ENCODE measurements at places on chromosomes 16 and 17.

- DNase-seq = no peak
Observed at GRCh38 chr17:16980061-16980460, 8.1 kb upstream of the TNFRSF13B start.

DNA sequence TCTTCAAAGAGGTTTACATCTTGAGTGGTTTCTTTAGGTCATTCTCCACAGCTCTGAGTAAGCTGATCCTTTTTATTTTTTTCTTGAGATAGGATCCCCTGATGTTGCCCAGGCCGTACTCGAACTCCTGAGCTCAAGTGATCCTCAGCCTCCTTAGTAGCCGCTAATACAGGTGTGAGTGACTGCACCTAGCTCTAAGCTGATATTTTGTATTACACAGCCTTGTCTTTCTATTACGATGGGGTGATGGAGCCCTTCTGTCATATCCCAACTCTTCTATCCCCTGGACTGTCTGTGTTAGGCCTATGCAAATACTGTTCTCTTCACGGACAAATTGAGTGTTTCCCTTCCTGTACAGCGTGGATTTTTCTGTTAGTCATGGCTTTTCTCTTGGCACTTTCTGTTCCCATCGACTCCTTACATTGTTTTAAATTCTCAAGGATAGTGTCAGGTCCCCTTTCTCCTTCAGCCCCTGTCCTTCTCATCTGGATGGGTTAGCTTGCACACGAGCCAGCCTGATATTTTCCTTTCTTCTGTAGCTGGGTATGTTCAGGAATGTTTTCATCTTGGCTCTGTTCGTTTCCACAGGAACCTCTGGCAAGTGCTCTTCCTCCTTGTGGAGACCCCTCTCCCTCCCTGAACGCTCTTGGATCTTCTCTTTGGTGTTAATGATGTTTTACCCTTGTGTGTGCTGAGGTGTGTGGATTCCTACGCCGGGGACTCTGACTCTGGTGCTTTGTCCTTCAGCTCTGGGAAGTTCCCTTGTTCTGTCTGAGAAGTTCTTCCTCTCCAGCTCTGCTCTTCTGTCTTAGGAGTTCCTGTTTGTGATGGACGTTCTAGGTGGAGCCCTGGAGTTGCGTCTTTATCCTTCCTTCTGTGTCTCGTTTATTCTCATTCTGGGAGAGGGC is 2.3 kb downstream of the BANP start:
- DNase-seq = no peak

- DNase-seq = no peak
Observed at GRCh38 chr16:84828322-84828721, 8.5 kb downstream of the CRISPLD2 start.

DNA sequence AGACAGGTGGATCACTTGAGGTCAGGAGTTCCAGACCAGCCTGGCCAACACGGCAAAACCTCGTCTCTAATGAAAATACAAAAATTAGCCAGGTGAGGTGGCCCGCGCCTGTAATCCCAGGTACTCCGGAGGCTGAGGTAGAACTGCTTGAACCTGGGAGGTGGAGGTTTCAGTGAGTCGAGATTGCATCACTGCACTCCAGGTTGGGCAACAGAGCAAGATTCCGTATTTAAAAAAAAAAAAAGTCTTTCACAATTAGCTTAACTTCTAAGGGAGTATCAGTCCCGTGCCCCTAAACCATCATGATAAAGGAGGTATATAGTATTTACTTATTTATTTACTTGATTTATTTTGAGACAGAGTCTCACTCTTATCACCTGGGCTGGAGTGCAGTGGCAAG is 3.4 kb upstream of the MEFV start:
- no peak for DNase-seq
